ENCODE measurements at places on chromosomes 2 and 18. TPM values are rescaled to one million over a fixed set of nuclear protein-coding genes. Genes with fewer than 3 reads are reported as not detected.
A peak's percentile ranks its signal among the peaks of the same experiment; 100 is the strongest.

GRCh38 chr2:67321588-67321903, 75.6 kb upstream of the ETAA1 start:
- H3K27ac ChIP-seq = no peak overlapping the region
- no peaks in the 10 kb centered on the region for H3K4me1 ChIP-seq
- DNase-seq = no peak
- H3K36me3 ChIP-seq = no peaks in the 10 kb centered on the region
- H3K27me3 ChIP-seq = no peaks in the 10 kb centered on the region
- H3K4me3 ChIP-seq = no peak overlapping the region

FMNL2 gene
- total RNA-seq = 16.2 TPM

- H3K4me1 ChIP-seq = no peaks in the 10 kb centered on the region
- DNase-seq = no peak
- no peaks in the 10 kb centered on the region for H3K27me3 ChIP-seq
Measured at GRCh38 chr2:210971431-210971830, 415.0 kb downstream of the CPS1 start.

AKAIN1 gene
- total RNA-seq = not detected

DNA sequence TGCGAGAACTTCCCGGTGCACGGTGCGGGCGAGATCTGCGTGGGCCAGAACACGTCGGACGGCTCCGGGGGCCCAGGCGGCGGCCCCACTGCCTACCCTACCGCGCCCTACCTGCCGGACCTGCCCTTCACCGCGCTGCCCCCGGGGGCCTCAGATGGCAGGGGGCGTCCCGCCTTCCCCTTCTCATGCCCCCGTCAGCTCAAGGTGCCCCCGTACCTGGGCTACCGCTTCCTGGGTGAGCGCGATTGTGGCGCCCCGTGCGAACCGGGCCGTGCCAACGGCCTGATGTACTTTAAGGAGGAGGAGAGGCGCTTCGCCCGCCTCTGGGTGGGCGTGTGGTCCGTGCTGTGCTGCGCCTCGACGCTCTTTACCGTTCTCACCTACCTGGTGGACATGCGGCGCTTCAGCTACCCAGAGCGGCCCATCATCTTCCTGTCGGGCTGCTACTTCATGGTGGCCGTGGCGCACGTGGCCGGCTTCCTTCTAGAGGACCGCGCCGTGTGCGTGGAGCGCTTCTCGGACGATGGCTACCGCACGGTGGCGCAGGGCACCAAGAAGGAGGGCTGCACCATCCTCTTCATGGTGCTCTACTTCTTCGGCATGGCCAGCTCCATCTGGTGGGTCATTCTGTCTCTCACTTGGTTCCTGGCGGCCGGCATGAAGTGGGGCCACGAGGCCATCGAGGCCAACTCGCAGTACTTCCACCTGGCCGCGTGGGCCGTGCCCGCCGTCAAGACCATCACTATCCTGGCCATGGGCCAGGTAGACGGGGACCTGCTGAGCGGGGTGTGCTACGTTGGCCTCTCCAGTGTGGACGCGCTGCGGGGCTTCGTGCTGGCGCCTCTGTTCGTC, 1.7 kb downstream of the FZD7 start:
- peak overlapping the region; percentile 97 for H3K27ac ChIP-seq
- H3K36me3 ChIP-seq = no peaks in the 10 kb centered on the region
- H3K4me3 ChIP-seq = peak overlapping the region; percentile 89
- H3K27me3 ChIP-seq = peaks cover 8% of the 10 kb centered on the region
- peak; percentile 72 for DNase-seq
